ENCODE measurements at places on chromosomes 1 and 21.

- DNase-seq, result no peak
Measured at GRCh38 chr1:231236208-231236591, 4.8 kb upstream of the GNPAT start.

- DNase-seq, result no peak
Measured at GRCh38 chr21:26966649-26967061, 233 bp downstream of the ADAMTS5 start.

DNA sequence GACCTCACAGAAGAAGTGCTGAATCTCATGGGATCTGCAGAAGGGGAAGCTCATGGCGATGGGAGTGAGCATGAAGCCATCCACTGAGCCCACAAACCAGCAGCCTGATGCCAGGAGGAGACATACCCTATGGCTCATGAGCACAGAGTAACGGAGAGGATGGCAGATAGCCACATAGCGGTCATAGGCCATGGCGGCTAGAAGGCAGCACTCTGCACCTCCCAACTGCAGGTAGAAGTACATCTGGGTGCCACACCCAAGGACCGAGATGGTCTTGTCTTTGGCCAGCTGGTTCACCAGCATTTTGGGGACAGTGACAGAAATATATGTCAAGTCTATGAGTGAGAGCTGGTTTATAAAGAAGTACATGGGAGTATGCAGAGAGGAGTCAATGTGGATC, 4.3 kb downstream of the OR2T10 start:
- no peak for DNase-seq

DNA sequence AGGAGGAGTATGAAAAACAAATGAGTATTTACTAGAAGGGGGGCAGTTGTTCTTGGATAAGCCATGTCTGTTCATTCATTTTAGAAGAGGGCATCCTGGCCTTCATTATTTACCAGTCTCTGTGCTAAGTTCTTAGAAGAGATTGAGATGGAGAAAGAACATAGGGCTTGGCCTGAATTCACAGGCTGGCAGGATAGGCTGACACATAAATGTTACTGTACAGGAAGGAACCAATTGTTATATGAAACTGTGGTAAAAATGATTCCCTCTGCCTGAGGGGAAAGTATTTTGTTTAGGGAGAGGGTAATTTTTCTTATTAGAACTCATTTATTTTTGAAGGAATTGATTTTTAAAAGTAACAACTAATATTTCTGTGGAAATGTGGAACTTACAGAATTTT, 99.5 kb downstream of the MAN1A2 start:
- no peak for DNase-seq

- no peak for DNase-seq
Measured at GRCh38 chr1:187971851-187972250, 1143.1 kb downstream of the PLA2G4A start.

DNA sequence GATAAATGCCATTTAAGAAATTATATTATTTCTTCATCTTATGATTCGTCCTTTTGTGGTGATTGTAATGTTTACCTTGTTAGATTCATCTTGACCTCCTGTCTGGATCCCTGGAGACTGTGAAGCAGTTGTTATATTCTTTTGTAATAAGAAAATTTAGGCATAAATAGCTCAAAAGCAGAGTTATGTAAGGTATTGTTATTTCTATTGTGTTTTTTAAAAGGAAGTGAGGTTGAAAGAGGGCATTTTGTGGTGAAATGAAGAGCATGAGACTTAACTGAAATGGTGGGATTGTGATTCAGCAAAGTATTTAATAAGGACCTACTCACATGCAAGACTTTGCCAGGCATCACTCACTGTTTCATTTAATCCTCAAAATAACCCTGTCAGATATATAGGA, 104.0 kb downstream of the PDE4B start:
- no peak for DNase-seq

DNA sequence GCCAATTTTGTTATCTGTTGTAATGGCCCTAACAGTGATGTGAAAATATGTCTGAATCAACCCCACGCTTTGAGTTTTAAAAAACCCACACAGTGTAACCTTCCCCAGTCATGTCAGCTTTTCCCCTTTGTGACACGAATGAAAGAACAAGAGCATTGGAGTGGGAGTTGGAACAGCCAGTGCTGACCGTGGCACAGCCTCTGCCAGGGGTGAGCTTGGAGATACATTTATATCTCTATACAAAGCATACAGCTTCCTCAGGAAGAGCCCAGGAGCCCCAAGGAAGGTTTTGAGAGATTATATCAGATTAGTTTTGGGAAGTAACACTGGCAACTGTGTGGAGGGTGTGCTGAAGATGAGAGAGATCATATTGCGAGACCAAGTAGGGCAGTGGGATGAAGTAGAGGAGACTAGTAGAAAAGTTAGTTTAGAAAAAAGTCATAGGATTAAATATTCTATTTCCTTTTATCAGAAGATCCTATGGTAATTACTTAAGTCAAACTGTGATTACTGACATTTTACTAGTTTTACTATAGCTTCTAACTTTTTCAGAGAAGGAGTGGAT, 15.9 kb downstream of the LRRC8B start:
- DNase-seq, result no peak

GRCh38 chr1:61171974-61172373, 89.6 kb downstream of the NFIA start:
- DNase-seq, result no peak

DNA sequence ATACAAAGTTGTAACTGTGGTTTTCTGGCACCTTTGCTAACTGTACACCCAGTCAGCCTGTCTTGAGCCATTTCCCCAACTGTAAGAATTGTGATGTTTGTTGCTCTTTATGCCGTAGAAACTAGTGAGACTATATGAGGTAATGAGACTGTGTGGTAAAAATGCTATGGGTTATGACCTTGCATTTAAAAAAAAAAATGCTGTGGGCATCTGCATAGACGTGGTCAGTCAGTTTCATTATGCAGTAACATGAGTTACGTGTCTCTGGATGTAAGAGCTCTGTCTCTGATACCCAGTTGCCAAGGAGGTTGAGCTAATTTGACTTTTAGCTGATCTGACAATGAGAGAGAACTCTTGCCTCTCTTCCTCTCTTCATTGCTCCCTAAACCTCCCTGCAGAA, 80.6 kb upstream of the LAMC2 start:
- DNase-seq, result no peak

DNA sequence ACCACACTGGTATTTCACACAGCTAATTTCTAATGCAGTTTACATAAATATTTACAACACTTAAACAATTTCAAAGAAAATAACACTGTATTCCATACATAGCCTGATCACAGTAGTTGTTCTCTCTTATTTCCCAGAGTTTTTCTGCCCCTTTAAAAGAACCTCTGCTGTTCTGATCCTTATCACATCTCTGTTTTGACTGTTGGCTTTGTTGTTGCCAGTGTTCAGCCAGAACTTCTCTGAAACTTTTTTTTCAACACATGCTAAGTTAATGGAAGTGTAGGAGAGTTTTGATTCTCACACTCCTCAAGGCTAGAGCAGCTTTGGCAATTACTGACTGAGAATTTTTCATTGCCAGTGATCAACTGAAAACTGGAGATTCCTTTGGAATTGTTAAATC, 11.1 kb downstream of the SELE start:
- DNase-seq, result no peak

DNA sequence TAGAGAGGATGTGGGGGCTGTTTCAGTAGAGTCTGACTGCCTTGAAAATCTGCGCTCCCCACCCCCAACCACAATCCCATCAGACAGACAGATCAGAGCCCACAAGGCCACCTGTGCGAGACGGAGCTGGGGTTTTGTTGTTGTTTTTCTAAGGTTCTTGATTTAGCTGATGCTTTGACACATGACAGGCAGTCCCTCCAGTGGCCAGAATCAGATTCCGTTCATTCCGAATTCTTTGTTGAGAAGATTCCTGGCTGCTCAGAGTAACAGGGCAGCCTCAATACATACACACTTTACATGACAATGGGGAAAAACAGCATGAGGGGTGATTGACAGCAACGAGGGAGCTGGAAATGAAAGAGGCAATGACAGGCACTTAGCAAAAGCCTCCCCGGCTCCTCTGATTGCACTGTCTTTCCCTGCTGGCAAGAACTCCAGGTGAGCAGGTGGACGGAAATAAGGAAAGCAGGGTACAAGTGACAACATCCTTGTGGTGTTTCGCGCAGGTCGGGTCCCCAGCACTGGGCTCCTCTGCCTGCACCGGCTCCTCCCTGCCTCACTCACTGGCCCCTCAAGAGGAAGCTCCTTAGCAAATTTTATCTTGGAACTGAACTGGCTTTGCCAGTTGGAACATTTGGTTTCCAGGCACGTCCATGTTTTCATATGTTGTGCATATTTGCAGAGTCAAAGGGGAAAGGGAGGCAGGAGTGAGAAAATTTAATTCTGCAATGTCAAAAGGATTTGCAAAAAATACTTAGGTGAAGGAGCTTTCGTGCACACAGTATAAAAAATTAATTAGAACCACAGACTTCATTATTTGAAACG, 148.7 kb downstream of the PGBD5 start:
- DNase-seq, result peak; percentile 79

Data from COR-L47 (cell line).